Tibial nerve (tissue), 4 donors: ENCODE measurements at places on chromosomes 6 and 20.

GRCh38 chr6:53825532-53826321 is 30.9 kb downstream of the LRRC1 start:
- DNase-seq: no peak

DNA sequence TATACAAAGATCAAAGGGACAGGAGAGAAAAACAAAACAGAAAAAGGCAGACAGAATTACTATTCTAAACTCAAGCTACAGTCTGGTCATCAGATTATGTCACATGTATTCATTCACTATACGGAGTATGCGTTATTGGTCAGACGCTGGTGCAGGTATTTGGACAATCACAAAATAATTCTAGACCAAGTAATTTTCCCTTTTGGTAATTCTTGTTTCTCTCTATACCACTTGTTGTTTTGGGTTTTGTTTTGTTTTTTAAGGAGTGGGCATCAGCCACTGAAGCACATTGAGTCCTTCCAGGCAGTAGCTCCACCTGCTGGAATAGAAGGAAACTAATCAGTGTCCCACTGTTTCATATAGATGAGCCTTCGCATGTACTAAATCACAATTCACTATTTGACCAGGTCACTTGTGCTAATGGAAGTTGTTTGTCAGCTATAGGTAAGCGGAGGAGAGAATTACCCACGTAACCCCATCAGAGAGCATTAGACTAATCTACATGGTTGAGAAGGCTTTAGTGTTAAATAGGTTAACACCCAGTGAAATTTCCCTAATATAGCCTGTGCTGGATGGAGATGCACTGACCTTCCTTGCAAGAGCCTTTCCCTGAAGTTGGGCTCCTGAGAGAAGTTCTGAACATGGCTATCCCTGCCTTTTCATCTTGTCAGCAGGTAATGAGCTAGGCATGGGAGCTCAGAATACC is 77.9 kb downstream of the TNFAIP3 start:
- no peak for DNase-seq

GRCh38 chr6:80234908-80235307 is 128.4 kb downstream of the BCKDHB start:
- DNase-seq: no peak

- DNase-seq: no peak
Observed at GRCh38 chr20:56579301-56579710, 46.3 kb downstream of the FAM209B start.

- no peak for DNase-seq
Observed at GRCh38 chr6:43776799-43777776, 7.1 kb downstream of the VEGFA start.

- DNase-seq: no peak
Observed at GRCh38 chr6:124470803-124471202, 491.4 kb upstream of the RNF217 start.

DNA sequence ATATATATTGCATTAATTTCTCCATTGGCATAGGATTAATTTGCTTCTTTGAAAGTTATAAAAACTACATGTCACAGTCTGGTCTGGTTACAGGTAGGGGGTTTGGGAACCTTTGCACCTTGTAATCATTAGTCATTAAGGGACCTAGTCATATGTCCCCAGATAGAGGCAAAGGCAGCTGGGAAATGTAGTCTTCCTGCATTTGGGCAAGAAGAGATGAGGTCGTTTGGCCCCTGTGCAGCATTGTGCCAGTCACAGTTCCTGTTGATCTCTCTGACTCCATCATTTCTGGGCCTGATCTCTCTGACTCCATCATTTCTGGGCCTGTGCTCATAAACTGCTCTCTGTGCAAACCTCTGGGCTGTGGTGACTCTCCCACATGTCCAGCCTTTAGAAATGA is 73.2 kb downstream of the BCKDHB start:
- no peak for DNase-seq

GRCh38 chr6:152634773-152635172 is 2.4 kb downstream of the SYNE1 start:
- no peak for DNase-seq

DNA sequence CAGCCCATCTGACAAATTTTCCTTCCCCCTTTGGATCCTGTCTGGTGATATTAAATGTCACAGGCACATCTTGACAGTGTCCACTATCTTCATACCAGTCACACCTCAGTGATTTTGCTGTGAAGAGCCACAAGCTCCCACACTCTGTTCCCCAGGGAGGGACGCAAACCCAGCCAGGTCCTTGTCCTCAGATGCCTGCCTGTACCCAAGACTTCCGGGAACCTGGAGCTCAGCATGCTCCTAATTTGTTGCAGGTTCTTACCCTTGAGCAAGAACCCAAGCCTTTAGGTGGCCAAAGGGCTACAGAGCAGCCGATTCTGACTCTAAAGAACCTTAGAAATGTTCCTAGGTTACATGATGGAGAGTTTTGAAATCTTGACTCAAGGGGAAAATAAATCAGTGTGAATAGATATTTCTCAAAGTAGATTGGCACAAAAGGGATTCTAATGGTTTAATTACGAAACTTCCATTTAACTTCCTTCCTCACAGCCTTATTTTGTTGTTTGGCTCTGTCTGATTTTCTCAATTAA is 66.2 kb upstream of the MTHFD1L start:
- DNase-seq: no peak

DNA sequence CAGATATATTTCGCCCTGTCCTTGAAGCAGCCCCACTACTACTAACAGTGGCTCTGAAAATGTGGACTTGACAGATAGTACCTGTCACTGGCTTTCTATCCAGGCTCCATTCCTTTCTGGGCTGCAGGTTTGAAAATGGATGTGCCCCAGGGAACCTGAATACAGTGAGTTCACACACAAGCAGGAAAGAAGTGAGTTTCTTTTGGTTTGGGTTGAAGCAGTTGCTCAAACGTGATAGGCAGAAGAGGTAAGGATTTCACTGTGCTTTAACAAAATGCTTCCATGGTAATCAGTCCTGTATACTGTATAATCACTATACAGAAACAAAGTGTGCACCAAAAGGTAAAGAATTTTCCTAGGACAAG is 382.9 kb downstream of the PRKN start:
- DNase-seq: no peak

GRCh38 chr6:77650098-77650663 is 2.7 kb upstream of the MEI4 start:
- DNase-seq: no peak

GRCh38 chr6:39327507-39327906 is 5.0 kb upstream of the KCNK16 start:
- no peak for DNase-seq

DNA sequence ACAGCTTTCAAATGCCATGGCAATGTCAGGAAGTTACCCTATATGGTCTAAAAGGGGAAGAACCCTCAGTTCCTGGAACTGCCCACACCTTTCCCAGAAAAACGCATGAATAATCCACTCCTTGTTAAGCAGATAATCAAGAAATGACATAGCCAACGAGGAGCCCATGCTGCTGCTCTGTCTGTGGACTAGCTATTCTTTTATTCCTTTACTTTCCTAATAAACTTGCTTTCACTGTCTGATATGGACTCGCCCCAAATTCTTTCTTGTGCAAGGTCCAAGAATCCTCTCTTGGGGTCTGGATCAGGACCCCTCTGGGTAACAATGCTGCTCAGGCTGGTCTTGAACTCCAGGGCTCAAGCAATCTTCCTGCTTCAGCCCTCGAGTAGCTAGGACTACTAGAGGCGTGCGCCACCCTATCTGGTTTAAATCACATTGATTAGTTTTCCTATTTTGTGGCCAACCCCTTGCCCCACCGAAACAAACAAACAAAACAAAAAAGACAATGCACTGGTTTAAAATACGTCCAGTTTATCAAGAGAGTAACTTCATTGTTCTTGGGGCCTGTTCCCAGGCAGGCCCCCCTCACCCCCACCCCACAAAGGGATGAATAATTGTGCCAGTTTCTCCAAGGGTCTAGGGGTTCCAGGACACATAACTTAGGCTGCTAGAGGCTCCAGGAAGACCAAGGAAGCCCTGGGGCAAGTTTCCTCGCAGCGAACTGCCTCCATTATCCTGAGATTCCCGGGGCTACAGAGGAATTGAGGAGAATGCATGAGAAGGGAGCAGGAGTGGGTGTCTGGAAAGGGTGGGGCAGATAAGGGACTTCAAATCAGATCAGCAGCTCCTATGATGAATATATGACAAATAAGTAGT is 10.1 kb upstream of the AKAP12 start:
- DNase-seq: no peak

GRCh38 chr6:29632789-29633533 is at the start of gene GABBR1:
TSS of gene GABBR1 (minus strand) at chr6:29633183. CDS start at chr6:29632385, 798 bp downstream.
- DNase-seq: peak; percentile 77

GRCh38 chr6:1024587-1024986 is 287.3 kb upstream of the FOXQ1 start:
- DNase-seq: no peak

DNA sequence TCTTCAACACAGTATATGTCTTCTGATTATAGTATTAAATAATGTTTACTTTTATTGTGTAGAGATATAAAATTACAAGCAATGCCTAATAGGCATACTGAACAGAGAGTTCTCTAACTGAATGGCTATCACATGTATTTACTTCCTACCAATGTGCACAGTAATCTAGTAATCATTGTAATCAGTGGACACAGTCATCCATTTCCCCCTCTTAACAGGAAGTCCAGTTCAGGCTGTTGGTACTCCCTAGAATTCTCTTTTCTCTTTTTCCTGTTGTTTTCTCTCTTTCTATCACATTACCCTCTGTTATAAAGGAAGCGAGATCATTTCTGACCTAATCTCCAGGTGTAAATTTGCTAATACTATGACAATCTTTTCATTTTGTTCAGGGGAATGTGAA is 172.5 kb downstream of the HTR1B start:
- no peak for DNase-seq

GRCh38 chr6:55492259-55492658 is 86.7 kb downstream of the HMGCLL1 start:
- DNase-seq: no peak

- peak; percentile 65 for DNase-seq
Observed at GRCh38 chr20:4811661-4812181, 90.0 kb downstream of the PRND start.

- DNase-seq: no peak
Observed at GRCh38 chr6:82507112-82507511, 143.5 kb downstream of the TPBG start.

DNA sequence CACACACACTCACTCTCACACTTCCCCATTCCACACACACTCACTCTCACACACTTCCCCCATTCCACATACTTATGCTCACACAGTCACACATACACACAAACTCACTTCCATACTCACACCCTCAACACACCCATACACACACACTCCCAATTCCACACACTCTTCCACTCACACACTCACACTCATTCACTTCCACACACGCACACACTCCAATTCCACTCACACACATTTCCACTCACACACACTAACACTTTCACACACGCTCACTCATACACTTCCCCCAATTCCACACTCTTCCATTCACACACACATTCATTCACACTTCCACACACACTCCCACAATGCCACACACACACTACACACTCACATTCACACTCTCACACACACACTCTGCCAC is 8.0 kb upstream of the OSBPL2 start:
- DNase-seq: no peak

- no peak for DNase-seq
Observed at GRCh38 chr6:4413073-4413472, 277.7 kb upstream of the ECI2 start.

DNA sequence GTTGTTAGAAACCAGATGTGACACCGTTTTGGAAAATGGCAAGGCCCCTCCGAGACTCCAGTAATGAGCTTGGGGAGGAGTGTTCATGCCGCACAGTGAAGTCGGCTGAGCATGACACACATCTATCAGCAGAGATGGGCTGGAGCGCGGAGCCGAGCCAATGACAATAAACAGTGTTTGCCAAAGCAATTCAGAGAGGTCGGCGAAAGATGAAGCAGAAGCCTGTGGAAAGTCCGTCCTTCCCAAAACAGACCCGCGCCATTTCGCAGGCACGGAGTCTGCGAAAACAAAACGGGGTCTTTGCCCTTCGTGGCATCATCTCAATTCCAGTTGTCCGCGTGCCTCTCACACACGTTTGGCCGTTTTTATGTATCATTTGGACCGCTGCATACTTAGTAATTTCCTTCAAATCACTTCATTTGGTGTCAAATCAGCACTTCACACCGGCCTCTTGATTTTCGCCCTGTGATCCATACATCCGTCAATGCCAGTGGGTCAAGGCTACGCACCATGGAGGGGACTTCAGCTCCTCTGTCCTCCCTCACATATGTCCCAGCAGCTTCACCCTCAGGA is 71.3 kb downstream of the SULF2 start:
- DNase-seq: peak; percentile 61

DNA sequence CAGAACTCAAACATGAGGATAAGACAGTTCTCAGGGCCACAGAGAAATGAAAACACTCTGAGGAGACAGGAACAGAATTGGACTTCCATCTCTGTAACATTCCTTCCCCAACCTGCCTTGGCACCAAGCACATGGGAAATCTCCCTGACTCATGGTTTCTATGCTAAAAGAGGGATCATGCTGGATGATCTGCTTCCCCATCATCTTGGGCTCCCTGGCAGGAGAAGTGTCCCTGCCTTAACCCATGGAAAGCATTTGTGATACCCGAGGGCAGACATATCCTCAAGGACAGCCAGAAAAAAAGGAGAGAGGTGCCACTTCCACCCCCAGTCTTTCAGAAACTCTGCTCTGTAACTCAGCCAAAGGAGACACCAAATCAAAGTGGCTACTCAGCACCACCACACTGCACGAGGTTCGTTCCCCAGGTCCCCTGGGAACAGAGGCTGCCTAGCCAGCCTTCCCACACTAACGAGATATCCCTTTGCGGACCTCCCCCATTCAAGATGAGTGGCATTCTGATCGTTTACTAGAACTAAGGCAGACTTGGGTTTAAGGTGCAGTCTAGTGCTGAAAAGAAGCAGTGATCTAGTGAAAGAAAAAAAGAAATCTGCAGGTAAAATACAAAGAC is 34.8 kb downstream of the BLOC1S5 start:
- DNase-seq: no peak

DNA sequence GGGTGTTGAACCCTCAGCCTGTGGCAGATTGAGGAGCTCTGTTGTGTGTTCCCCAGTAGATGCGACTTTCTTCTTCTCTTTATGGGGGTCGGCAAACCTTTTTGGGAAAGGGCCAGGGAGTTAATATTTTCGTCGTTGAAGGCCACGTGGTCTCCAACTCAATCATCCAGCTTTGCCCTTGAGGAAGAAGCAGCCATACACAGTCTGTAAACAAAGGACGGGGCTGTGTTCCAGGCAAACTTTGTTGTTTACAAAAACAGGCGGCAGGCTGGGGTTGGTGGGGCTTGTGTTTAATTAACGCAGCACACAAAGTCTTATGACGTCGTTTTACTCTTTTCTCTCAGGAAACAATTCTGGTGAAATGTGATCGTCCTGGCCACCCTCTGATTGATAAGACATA is 20.2 kb downstream of the KIF25 start:
- no peak for DNase-seq
